ENCODE measurements at places on chromosomes 5 and 9.
A peak's percentile ranks its signal among the peaks of the same experiment; 100 is the strongest.

- no peaks in the 10 kb centered on the region for H3K4me1 ChIP-seq
- no peaks in the 10 kb centered on the region for H3K36me3 ChIP-seq
- H3K27me3 ChIP-seq = no peaks in the 10 kb centered on the region
- H3K4me3 ChIP-seq = no peak overlapping the region
- H3K27ac ChIP-seq = no peak overlapping the region
Observed at GRCh38 chr5:104915226-104915625, 1352.6 kb upstream of the NUDT12 start.

DNA sequence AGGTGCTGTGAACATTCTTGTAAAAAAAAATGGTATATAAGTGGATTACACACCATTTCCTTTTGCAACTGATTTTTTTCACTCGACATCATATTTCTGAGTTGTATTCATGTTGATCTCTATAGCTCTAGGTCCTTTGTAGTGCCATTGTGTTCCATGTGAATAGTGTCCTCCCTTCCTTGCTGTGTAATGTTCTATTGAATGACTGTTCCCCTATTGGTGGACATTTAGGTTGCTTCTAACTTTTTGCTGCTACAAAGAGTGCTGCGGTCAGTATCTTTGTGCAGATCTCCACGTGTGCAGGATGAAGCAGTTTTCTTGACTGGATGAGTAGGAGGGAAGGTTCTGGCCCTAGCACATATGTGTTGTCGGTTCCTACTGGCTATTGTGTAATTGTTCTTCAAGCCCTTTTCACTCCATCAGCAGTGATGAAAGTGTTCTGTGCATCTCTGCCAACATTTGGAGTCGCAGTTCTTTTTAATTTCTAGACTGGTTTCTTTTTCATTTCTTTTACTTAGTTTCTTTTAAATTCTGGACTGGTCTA, 20.2 kb downstream of the DAB2IP start:
- no peak overlapping the region for H3K27ac ChIP-seq
- no peaks in the 10 kb centered on the region for H3K36me3 ChIP-seq
- H3K4me3 ChIP-seq = no peak overlapping the region
- no peaks in the 10 kb centered on the region for H3K27me3 ChIP-seq
- no peak for DNase-seq

DNA sequence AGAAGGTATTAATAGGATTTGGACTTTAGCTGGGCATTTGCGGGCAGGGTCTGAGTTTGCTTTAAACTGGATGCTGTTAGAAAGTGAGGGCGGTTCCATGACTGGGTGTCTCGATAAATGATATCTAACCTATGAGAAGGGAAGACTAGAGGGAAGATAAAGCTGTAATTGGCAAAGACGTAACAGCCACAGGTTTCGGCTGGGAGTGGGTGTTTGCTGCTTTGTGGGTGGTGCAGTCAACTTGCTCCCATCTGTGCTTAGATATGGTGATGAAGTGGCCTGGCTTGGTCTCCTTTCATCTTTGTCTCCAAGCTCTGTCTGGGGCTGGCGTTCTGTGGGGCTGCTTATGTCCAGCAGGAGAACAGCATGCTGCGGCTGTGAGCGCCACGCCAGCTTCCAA, 23.3 kb downstream of the OR2V1 start:
- H3K27me3 ChIP-seq = peaks cover 40% of the 10 kb centered on the region
- peaks cover 3% of the 10 kb centered on the region for H3K36me3 ChIP-seq
- peaks cover 4% of the 10 kb centered on the region for H3K4me1 ChIP-seq
- no peak overlapping the region for H3K4me3 ChIP-seq
- H3K27ac ChIP-seq = no peak overlapping the region

- H3K36me3 ChIP-seq = no peaks in the 10 kb centered on the region
- no peak overlapping the region for H3K4me3 ChIP-seq
- DNase-seq = no peak
- H3K27me3 ChIP-seq = peaks cover 14% of the 10 kb centered on the region
- no peaks in the 10 kb centered on the region for H3K4me1 ChIP-seq
Observed at GRCh38 chr9:135533674-135534073, 12.3 kb upstream of the OBP2A start.

- H3K4me1 ChIP-seq = peaks cover 35% of the 10 kb centered on the region
- H3K36me3 ChIP-seq = peaks cover 55% of the 10 kb centered on the region
- H3K4me3 ChIP-seq = no peak overlapping the region
- H3K27me3 ChIP-seq = no peaks in the 10 kb centered on the region
- no peak overlapping the region for H3K27ac ChIP-seq
Observed at GRCh38 chr9:95879591-95879990, 4.1 kb downstream of the ERCC6L2 start.

- H3K4me3 ChIP-seq = no peak overlapping the region
- no peak for DNase-seq
- H3K36me3 ChIP-seq = no peaks in the 10 kb centered on the region
- no peak overlapping the region for H3K27ac ChIP-seq
- H3K27me3 ChIP-seq = peaks cover 8% of the 10 kb centered on the region
Observed at GRCh38 chr9:99490729-99491128, 268.6 kb downstream of the SEC61B start.

GRCh38 chr9:120474591-120475243, 105.2 kb downstream of the CDK5RAP2 start:
- H3K4me3 ChIP-seq = no peak overlapping the region
- H3K27ac ChIP-seq = no peak overlapping the region
- H3K27me3 ChIP-seq = no peaks in the 10 kb centered on the region
- H3K4me1 ChIP-seq = peaks cover 7% of the 10 kb centered on the region
- DNase-seq = no peak

DNA sequence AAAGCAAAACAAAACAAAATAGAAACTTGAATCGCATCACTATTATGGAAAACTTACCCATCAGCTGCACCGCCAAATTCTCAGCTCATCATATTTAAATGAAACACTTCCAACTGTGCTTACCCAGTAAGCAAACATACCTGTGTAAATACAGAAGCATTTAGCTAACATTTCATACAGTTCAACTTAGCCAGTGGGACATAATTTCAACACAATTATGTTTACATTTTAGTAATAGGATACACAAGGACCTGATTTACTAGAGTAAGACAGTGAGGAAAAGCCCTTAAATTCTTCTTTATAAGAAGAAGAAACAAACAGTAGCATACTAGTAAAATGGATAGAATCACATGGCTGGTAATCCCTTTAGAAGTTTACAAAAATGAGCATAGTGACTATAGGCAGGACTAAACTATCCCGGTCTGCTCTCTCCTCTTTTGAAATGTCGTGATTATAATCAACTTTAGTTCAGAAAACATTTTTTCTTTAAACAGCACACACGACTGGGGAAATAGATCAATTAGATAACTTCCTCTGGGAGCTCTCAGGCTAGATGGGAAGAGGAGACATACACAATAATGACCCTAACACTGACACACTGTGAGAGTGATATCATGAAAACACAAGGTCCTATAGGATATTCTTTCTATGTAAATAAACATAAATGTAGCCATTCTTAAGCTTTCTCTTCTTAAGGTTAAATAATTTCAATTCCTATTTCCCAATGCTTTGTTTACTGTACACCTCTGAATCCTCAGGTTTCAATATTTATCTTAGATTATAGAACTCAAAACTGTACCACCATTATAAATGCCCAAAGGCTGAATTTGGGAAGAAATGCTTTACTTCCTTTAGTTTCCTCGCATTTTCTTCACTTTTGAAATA, 15.9 kb upstream of the CDC20B start:
- H3K4me3 ChIP-seq = no peak overlapping the region
- H3K4me1 ChIP-seq = no peaks in the 10 kb centered on the region
- no peak for DNase-seq
- H3K27me3 ChIP-seq = peaks cover 64% of the 10 kb centered on the region

DNA sequence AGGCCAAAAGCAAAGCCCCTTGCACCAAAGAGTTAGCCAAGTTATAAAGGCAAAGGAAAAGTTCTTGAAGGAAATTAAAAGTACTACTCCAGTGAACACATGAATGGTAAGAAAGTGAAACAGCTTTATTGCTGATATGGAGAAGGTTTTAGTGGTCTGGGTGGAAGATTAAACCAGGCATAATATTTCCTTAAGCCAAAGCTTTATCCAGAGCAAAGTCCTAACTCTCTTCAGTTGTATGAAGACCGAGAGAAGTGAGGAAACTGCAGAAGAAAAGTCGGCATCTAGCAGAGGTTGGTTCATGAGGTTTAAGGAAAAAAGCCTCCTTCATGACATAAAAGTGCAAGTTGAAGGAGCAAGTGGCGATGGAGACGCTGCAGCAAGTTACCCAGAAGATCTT, 3.1 kb upstream of the NUDT12 start:
- H3K4me1 ChIP-seq = peaks cover 12% of the 10 kb centered on the region
- H3K4me3 ChIP-seq = no peak overlapping the region
- no peak for DNase-seq
- H3K36me3 ChIP-seq = no peaks in the 10 kb centered on the region

DNA sequence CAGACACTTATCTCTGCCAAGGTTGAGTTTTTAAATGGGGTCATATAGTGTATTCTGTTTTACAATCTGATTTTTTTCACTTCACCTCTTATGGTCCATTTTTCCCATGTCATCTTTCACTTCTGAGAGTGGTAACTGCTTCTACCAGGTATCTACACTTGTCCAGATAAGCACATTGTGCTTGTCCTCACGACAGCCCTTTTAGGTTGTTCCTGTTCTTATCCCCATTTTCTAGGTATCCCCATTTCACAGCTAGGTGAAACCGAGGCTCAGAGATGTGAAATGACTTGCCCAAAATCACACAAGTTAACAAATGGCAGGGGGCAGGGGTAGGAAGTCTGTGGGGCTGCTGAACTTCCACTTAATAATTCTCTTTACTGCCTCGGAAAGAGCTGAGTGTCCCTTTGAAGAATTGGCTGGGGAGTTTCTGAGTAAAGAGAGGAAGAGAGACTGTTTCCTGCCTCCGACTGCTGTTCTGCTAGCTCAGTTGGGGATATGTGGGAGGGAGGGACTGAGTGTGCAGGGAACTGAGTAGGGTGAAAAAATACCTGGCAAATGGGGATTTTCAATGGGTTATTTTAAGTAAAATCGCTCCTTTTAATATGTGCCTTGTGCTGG, 255.4 kb downstream of the GRIA1 start:
- no peak overlapping the region for H3K4me3 ChIP-seq
- peaks cover 5% of the 10 kb centered on the region for H3K27me3 ChIP-seq
- H3K4me1 ChIP-seq = no peaks in the 10 kb centered on the region
- DNase-seq = no peak
- H3K36me3 ChIP-seq = no peaks in the 10 kb centered on the region

GRCh38 chr5:33241802-33242201, 199.0 kb upstream of the TARS1 start:
- no peak overlapping the region for H3K4me3 ChIP-seq
- no peak for DNase-seq
- H3K27me3 ChIP-seq = no peaks in the 10 kb centered on the region
- H3K36me3 ChIP-seq = no peaks in the 10 kb centered on the region

GRCh38 chr9:105064248-105065097, 136.5 kb upstream of the ABCA1 start:
- no peaks in the 10 kb centered on the region for H3K27me3 ChIP-seq
- no peak for DNase-seq
- H3K36me3 ChIP-seq = no peaks in the 10 kb centered on the region
- no peak overlapping the region for H3K27ac ChIP-seq
- H3K4me1 ChIP-seq = no peaks in the 10 kb centered on the region
- no peak overlapping the region for H3K4me3 ChIP-seq

DNA sequence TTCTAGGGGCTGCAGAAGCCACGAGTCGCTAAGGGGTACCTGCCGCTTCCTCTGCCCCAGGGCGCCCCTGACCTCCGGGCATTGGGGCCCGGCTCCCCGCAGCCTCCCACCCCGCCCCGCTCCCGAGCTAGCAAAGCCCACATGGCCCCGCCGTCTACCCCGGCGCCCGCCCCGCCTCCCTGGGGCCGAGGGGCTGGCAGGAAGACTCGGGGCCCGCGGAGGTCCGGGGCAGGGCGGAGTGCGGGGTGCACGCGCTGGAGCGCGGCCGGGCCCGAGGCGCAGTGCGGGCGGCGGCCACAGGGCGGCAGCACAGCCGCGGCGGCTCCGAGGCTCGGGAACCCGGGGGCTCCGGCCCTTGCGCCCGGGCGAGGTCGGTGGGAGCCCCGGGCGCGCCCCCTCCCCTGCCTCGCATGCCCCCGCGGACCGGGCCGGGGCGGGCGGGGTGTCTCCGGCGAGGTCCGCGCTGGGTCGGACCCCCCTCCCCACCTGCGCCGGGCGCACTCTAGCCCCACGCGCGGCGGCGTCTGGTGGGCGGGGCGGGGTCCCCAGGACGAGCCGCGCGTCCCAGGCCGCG, 6.7 kb downstream of the NRARP start:
- peak; percentile 43 for DNase-seq
- peaks cover 34% of the 10 kb centered on the region for H3K27me3 ChIP-seq
- H3K36me3 ChIP-seq = no peaks in the 10 kb centered on the region
- H3K27ac ChIP-seq = no peak overlapping the region

DNA sequence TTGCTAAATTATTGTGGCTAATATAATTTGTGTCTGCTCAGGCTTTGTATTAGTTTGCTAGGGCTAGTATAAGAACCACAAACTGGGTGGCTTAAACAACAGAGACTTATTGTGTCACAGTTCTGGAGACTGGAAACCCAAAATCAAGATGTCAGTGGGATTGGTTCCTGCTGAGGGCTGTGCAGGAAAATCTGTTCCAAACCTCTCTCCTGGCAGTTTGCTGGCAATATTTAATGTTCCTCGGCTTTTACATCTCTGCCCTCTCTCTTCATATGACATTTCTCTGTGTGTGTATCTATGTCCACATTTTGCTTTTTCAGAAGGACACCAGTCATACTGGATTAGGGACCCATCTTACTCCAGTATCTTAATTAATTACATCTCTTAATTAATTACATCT, 498.8 kb upstream of the CD180 start:
- H3K27me3 ChIP-seq = no peaks in the 10 kb centered on the region
- H3K36me3 ChIP-seq = no peaks in the 10 kb centered on the region
- H3K27ac ChIP-seq = no peak overlapping the region
- H3K4me1 ChIP-seq = no peaks in the 10 kb centered on the region
- no peak overlapping the region for H3K4me3 ChIP-seq
- no peak for DNase-seq

DNA sequence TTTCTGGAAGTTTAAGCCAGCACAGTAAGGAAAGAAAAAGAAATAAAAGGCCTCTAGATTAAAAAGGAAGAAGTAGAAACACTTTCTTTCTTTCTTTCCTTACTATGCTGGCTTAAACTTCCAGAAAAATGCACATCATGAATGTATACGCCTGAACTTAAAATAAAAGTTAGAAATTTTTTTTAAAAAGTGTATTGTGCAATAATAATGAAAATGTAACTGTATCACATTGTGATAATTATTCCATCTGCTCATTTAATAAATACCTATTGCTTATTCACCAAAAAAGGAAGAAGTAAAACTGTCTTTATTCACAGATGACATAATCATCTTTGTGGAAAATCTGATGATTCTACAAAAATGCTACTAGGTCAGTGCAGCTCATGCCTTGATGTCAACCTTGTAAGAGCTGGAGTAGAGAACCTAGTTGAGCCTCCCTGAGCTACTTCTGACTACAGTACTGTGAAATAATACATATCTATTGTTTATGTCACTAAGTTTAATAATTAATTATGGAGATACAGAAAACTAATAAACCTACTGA, 49.4 kb downstream of the MCTP1 start:
- H3K4me1 ChIP-seq = no peaks in the 10 kb centered on the region
- H3K27ac ChIP-seq = no peak overlapping the region
- no peak for DNase-seq
- peaks cover 1% of the 10 kb centered on the region for H3K27me3 ChIP-seq
- H3K36me3 ChIP-seq = no peaks in the 10 kb centered on the region
